Astrocyte of the hippocampus (primary cell): ENCODE measurements at places on chromosomes 2 and 18.

DNA sequence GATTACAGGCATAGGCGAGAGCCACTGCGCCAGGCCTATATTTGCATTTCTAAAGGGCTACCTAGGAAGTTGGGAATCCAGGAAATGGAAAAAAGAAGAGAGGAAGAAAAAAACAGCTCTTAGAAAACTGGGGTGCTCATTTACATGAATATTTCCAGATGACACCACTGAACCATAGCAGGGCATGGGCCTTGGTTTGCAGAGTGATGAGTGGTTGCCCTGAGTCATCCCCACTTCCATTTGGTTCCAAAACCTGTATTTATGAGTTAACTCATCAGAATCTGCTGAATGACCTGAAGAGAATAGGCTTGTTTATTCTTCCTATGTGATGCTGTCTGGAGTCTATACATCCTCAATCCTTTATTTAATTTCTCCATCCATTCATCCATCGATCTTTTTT is 36.2 kb downstream of the EHD3 start:
- no peak for DNase-seq

- DNase-seq = no peak
Measured at GRCh38 chr2:12051831-12052230, 305.4 kb downstream of the LPIN1 start.

GRCh38 chr18:43620936-43621335 is 343.6 kb upstream of the SYT4 start:
- peak; percentile 60 for DNase-seq

DNA sequence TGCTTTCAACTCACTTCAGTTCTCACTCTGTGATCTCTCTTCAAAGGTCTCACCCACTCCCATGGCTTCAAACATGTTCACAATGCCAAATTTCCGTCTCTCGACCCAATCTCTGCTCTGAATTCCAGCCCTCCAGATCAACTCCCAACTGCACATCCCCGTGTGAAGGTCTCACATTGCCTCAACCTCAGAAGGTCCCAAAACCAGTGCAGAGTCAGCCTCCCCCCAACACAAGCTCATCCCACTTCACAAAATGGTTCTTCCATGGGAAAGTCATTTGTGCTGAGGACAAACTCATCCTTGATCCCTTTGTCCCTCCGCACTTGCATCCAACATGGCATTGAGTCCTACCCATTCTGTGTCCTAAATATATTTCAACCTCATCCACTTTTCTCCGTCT is 31.0 kb upstream of the GNAL start:
- no peak for DNase-seq

DNA sequence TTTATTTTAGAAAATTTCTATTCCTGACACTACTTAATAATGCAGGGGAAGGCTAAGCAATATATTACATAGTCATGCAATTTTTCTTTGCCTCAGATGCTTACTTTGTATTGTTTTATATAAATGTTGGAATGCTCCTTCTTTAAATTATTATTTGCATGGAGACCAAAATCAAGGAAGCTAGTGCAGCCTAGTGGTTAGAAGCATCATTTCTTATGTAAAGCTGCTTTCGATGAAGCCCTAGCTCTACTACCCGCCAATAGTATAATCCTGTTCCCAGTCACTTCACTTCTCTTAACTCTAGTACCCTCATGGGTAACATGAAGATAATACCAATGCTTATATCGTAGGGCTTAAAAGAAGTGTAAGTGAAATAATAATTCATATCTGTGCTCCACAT is 198.9 kb downstream of the LRATD1 start:
- DNase-seq = no peak

DNA sequence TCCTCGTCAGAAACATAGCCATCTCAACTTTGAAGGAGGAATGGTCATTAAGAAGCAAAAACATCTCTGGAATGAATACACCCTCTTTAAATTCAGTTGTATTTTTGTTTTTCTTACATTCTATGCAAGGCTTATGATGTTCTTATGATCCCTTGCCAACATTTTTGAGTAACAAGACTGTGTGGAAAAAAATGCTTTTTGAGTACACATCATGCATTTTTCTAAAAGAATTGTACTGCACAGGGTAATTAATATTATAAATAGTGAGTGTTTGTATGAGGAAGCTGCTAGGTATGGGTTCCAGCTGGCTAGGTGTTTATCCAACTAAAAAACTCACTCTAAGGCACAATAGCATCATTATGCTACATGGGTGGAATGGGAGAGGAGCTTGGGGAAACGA is 59.0 kb upstream of the SPATS2L start:
- peak; percentile 56 for DNase-seq

- no peak for DNase-seq
Measured at GRCh38 chr2:128302011-128302743, 16.5 kb downstream of the HS6ST1 start.

DNA sequence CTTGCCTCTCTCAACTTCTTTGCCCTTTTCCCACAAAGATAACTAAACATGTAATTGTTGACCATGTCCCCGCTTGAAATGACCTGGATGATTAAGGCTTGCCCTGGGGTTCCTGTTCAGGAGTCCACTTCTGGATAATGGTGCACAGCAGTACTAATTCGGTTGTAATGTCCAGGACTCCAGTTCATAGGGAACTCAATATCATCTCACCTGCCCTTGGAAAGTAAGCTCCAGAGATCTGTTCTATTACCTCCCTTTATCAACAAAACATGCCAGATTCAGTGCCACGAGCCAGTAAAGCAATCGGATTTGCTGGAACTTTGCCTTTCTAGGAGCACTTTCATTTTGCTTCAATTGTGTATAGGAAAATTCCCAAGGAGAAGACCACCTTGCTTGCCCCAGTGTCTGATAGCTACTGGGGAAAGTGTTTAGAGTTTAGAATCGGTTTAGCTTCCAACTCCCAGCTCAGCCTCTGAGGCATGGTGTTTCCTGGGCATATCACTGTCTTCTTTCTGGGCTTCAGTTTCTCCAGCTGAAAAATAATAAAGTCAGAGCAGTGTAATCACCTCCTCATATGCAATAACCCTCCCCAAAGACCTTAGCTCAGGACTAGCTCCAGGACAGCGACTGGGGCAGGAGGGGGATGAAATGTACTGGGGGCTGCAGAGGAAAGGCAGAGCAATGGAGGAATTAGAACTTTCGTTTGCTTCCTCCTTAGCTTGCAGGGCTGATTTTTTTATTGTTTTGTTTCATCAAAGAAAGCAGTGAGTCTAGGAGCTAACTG is 162.6 kb upstream of the CYRIA start:
- DNase-seq = no peak

GRCh38 chr2:143600116-143600515 is 470.9 kb downstream of the ARHGAP15 start:
- no peak for DNase-seq

- DNase-seq = no peak
Measured at GRCh38 chr2:158120664-158121641, 19.3 kb downstream of the UPP2 start.

DNA sequence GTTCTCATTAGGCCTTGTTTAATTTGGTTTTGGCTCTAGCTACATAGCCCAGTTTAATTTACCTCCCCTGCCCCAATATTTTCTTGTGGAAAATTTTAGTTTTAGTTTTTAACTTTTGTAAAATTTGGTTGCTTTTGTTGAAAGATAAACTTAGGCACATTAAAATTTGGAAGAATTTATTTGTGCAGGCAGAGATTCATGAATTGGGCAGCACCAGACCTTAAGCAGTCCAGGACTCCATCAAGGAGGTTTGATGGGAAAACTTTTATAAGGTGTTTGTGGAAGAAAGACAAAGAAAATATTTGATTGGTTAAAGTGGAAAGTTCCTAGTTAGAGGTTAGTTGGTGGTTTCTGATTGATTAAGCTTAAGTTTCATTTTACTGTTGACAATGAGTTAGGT is 16.4 kb upstream of the PNPT1 start:
- no peak for DNase-seq

GRCh38 chr18:37537868-37538525 is 27.6 kb downstream of the CELF4 start:
- peak; percentile 87 for DNase-seq

- DNase-seq = peak; percentile 44
Measured at GRCh38 chr2:238024986-238025385, 35.8 kb upstream of the SCLY start.

- no peak for DNase-seq
Measured at GRCh38 chr18:34219651-34220050, 5.1 kb downstream of the NOL4 start.

DNA sequence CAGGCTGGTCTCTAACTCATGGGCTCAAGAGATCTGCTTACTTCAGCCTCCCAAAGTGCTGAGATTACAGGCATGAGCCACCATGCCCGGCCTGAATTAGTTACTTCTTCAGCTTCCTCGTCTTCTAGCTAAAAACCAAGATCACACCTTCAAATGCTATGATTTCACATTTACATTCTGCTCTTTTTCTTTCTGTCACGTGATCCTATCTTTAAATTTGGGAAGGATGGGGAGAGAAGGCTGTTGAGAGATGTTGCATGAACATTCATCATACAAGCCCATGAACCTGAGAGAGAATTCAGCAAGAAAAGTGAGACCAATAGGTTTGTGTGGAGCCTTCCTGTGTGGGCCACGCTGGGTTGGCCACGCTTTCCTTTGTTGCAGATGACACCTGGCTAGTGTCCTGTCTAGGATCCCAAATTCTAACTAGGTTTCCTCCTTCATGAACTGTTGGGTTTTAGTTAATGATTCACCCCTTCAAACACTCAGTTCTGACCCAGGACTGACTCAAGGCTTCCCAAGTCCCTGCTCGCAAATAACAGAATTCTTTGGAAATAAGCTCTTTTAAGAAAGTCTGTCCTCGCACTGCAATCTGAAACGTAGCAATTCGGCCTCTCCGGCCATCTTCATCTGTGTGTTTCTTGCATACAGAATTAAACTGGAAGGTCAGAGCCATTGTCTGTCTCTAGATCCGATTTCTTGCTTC is 57.3 kb upstream of the CREB1 start:
- DNase-seq = no peak

- DNase-seq = no peak
Measured at GRCh38 chr2:144935191-144935590, 415.3 kb upstream of the ZEB2 start.

DNA sequence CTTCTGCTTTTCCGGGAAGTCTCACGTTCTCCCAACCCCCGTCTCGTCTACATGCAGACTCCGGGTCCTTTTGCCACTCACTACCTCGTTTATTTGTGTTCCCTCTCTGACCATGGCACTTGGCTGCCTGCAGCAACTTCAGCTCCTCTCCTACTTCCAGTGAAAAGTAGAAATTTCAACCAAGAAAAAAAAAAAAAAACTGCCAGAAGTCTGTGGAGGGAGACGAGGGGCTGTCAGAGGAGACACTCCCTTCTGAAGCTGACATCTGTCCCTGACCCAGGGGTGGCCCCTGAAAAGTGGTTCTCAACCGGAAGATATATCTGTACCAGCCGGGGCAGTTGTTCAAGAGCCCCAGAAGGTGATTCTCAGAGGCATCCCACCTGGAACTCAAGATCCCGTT is 742 bp upstream of the MYO5B start:
- no peak for DNase-seq

DNA sequence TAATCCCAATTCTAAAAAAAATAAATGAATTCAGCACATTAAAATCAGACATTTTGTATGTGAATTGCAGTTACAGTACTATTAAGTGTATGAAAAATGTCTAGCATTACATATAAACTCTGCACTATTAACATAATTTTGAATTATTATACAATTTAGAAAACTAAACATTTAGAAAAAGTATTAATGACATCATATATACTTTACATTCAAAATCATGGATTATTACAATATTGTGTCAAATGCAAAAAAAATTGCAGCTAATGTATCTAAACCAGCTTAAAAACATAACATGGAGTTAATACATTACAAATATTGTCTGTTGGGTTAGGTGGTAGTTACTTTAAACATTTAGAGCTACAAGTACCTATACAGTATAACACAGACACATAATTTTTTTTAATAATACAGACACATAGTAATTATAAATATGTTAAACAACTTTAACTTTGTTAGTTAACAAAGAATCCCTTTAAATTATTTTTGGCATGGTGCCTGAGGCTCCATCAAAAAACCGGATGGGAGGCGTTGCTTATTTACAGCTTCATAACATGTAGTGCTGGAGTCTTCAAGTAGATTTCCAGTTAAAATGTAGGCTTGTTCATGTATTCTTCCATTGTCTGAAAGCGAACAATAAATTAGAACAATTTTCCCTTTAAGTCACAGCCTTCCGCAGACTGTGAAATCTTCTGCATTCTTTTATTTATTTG is 79.1 kb downstream of the AP1S3 start:
- no peak for DNase-seq

GRCh38 chr2:240387669-240388358 is 47.6 kb upstream of the GPC1 start:
- DNase-seq = peak; percentile 93

GRCh38 chr2:8752385-8752784 is 70.5 kb downstream of the ID2 start:
- no peak for DNase-seq

DNA sequence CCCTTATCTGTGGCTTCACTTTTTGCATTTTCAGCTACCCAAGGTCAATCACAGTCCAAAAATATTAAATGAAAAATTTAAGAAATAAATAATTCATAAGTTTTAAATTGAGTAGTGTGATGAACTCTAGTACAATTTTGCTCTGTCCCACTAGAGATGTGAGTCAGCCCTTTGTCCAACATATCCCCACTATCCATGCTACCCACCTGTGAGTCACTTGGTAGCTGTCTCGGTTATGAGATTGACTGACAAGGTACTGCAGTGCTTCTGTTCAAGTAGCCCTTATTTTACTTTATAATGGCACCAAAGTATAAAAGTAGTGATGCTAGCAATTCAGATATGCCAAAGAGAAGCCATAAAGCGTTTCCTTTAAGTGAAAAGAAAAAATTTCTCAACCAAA is 28.8 kb downstream of the ADCY3 start:
- DNase-seq = peak; percentile 31

- no peak for DNase-seq
Measured at GRCh38 chr2:240295256-240296103, 140.0 kb upstream of the GPC1 start.

DNA sequence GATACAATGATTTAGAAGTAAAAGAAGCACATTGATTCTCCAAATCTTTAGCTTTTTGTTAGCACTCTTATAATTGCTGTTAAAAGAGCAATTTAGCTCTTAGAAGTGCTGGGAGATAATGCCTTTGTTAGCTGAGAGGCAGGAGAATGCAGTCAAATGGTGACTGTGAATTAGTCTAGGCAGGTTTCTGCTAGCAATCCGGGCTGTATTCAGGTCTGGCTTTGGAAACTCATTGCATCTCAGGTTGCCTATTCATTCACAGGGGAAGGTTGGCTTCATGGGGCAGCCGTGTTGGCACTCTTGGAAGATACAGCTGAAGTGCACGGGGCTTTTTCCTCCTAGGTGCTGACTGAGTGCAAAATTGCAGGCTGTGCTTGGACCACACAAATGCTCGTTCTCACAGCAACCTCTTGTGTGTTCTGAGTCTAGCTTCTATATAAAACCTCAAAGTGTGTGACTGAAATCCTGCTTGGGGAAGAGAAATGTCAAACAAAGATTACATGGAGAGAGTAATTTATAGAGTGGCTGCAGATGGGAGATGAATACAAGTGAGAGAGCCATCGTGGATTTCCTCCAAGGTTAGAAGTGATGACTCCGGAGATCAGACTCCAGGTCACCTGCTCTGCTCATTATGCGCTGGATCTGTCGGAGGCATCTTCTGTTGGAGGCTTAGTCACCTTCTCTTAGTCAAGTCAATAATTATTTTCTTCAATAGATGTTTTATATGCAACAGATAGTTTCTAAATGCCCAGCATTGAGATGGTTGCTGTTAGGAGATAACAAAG is 167.8 kb downstream of the PMAIP1 start:
- DNase-seq = no peak
